ENCODE measurements at places on chromosomes 11 and 22.

DNA sequence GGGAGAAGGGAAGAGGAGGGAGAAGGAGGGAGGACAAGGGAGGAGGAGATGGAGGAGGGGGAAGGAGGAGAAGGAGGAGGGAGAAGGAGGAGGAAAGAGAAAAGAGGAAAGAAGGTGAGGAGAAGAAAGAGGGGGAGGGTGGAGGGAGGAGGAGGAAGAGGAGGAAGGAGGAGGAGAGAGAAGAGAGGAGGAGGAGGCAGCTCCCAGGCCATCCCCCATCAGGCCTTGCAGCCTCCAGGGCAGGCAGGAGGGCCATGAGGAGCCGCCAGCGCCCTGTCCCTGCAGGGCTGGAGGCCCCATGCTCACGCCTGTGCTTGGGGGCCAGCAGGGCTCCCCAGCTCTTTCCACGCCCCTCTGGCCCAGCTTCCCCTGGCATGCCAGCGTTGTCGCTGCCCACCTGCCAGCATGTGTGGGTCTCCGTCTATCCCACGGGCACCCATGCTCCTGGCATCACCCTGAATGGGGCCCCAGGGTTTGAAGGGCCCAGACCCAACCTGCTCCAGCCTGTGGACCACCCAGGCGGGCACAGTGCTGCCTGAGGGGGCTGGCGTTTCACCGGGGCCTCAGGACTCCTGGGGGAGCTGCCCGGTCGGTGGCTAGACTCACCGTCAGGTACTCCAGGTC lies 5.2 kb downstream of the TSPAN32 start:
- DNase-seq, result no peak

GRCh38 chr11:112889446-112889845 lies 71.8 kb upstream of the NCAM1 start:
- DNase-seq, result no peak

DNA sequence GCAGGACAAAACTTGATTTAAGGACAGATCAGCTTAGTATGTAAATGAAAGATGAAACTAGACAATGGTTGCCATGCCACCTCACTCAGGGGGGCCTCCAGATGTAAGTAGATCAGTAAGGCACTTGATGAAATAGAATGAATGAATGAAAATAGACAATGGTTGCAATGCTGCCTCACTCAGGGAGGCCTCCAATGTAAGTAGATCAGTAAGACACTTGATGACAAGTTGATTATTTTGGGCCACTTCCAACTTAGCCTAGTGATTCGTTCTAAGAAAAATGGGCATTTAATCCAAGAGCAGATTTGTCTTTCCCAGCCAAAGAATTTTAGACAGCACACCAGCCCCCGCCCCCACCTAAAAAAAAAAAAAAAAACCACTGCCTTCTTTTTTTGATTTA lies 19.2 kb upstream of the SLC5A12 start:
- no peak for DNase-seq

DNA sequence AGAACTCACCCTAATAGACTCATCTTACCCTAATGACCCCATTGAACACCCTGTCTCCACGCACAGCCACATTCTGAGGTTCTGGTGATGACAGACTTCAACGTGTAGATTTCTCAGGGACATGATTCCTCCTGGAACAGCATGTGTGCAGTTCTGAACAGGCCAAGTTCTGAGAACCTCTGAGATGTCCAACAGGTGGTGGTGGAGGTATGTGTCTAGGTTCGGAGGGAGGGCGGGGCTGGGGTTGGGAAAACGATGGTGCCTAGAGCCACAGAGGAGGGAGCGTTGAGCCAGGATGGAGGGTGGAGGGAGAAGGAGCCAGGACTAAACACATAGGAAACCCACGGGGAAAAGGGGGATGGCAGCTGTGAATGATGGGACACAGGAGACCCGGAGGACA lies 43.4 kb upstream of the FBLN1 start:
- no peak for DNase-seq

DNA sequence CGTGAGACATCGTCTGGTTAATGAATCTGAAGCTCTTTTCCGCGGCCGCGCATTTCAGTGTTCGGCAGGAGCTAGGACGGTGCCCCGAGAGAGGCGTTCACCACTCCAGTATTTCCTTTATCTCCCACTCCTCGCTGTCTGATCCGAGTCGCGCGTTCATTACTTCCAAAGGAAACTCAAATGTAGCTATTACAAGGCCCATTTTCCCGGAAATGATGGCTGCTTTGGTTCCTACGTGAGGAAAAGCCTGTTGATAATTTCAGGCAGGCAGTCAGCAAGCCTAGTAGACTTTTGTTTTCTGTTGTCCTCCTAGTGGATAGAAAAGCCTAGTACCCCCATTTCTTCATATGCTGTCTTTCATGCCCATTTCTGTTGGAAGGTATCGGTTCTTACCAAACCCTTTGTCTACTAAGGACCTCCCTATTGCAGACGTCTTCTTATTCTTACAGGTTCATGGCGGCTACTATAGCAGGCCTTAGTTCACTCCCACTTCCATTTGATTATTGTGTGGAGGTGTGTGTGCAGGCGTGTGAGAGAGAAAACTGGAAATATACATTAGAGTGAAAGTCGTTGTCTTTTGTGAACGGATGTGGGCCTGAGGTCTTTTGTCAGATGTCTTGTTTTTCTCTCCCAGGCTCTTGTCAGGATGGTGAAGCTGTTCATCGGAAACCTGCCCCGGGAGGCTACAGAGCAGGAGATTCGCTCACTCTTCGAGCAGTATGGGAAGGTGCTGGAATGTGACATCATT lies 737 bp downstream of the RBM4 start:
- DNase-seq, result no peak

DNA sequence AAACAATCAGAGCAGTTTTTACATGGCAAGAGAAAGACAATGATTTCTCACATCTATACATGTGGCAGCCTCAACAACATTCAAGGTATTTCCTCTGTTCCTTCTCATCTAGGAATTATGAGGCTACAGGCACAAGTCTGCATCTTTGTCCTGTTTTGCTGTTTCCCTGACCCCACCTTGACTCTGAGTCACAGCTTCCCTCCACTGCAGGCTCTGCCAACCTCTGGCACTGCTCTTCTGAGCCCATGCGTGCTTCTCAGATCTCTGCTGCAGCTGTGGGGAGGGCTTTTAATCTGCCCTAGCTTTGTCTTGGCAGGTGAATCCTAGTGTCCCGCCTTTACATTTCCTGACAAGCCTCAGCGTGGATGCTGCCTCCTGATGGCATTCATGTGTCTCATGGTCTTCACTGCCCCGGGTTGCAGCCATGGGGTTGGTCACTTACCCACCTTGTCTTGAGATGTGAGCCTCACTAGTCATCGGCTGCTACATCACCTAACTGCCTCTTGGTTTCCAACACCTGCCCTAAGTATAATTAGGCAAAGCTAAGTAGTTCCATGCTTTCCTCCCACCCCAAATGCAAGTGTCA lies 578.5 kb downstream of the TBC1D22A start:
- DNase-seq, result no peak

DNA sequence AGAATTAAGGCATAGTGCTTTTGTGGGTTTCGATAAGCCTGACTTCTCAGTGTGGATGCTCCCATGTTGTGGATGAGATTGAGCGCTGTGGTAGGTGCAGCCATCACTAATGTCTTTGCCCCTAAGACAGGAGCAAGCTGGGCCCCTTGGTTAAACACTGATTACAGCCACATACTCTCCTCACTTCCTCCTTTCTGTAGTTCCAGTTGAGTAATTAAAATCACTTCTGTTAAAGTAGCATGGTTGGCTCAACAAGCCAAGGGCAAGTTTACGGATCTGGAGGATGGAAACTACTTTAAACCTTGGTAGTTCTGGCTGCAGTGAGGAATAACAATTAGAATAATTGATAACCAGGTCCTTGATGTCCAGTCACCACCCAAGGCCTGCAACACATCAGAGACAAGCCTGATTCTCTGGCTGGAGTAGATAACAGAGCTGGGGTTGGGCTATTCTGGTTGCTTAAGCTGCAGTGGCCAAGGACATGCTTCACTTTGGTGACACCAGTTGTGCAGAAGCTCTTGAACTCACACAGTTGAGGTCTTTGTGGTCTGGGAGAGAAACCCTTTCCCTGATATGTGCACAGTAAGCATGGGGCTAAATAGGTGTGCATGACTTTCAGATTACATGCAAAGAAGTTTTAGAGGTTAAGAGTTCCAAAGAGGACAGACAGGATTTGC lies 81.3 kb downstream of the KIRREL3 start:
- DNase-seq, result no peak

- no peak for DNase-seq
Measured at GRCh38 chr11:109405671-109406070, 16.3 kb upstream of the C11orf87 start.

- DNase-seq, result no peak
Measured at GRCh38 chr11:19946681-19947080, 213.6 kb downstream of the DBX1 start.

DNA sequence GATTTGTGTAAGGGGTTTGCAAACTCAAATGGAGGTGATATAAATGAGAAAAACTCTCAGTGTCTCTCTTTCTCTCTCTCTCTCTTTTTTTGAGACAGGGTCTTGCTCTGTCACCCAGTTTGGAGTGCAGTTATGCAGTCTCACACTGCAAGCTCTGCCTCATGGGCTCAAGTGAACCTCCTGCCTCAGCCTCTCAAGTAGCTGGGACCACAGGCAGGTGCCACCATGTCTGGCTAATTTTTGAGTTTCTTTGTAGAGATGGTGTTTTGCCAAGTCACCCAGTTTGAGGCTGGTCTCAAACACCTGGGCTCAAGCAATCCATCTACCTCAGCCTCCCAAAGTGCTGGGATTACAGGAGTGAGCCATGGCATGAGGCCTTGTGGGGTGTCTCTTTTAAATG lies 2.9 kb downstream of the BIRC3 start:
- no peak for DNase-seq

- no peak for DNase-seq
Measured at GRCh38 chr11:71103266-71103665, 149.1 kb downstream of the SHANK2 start.

DNA sequence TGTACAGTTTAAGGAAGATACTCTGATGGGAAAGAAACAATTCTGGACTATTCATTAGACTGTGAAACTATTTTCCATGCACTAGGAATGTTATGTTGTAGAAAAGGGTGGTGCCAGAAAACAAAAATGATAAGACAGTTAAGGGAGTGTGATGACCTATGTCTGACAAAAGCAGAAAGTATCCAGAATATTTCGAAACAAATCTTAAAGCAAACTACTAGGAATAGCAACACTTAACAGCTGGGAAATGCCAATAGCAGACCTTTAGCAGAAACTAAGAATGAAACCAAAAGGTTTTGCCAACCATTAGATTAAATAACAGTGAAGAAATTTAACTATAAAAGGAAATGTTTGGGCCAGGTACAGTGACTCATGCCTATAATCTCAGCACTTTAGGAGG lies 3.3 kb upstream of the ARHGAP20 start:
- no peak for DNase-seq

DNA sequence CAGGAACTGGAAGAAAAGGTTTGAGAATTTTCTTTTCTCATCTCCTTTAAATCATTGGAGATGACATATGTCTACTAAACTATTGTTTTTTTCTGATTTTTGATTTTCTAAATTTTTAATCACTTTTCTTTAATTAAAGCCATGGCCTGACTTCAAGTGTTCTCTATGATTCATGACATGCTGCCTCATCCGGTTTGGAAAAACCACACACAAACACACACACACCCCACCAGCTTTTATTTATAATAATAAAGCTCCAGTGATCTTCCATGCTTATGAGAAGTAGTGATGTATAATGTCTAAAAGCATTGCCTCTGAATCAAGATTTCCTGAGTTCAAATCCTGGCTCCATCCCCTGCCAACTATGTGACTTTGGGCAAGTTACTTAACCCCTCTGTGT lies 179.2 kb downstream of the SPON1 start:
- no peak for DNase-seq

GRCh38 chr22:38177926-38178604 lies 3.6 kb downstream of the PLA2G6 start:
- DNase-seq, result no peak

DNA sequence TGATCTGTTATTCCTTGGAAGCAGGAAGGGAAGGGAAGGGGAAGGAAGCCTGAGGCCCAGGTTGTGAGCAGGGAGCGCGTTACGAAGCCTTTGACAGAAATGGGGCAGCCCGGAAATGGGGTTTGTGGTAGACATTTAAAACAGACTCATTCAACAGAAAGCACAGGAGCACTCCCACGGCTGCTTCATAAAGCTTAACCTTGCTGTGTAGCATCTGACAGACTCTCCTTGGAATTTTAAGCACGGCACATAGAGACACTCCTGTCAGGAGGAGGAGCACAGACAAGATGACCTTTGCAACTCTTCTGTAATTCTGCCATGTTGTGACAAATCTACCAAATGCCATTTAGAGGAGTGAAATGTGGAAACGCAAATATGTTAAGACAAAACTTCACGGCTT lies 131.6 kb downstream of the FBXO7 start:
- DNase-seq, result no peak

DNA sequence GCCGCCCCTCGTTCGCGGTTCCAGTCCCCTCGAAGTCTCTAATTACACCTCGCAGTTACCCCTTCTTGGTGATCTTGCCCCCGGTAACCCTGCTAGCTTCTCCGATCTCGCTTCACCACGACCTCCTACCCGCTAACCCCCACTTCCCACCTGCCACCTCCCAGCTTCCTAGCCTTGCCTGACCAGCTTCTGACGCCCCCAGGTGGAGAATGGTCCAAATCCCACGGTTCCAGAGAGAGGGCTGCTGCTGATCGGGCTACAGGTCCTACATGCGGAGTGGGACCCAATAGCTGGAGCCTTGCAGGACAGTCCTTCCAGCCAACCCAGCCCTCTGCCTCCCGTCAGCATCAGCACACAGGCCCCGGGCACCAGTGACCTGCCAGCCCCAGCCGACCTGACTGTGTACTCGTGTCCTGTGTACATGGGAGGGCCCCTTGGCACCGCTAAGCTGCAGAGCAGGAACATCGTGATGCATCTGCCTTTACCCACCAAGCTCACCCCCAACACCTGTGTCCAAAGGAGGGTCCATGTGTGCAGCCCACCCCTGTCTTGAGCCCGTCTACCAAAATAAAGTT lies 31.9 kb downstream of the RRP8 start:
- DNase-seq, result no peak

DNA sequence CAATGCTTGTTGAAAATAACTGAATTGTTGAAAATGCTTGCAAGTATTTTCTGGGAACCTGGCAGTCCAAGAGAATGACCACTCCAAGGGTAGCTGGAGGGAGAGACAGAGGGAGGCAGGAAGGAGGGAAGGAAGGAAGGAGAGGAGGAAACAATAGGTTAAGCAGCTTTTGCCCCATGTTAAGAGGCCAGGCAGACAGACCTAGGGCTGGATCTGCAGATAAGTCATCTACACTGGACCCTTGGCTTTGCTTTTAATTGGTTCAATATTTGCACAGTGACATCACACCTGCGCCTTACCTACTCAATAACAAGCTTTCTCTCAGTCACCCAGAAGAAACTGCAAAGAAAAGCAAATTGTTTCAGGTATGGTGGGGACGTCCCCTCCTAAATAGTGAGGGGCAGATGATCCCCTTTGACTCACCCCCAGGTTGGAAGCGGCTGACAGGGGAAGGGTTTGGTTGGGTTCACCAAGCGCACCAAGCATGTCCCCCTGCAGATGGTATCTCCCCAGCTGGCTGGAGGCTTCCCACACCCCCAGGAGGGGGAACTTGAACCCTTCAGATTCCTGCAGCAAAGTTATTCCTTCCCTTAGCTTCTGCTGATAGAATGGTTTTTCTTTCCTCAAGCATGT lies 24.3 kb downstream of the MYH9 start:
- DNase-seq, result no peak

Data from stimulated activated CD8-positive, alpha-beta memory T cell treated with anti-CD3 and anti-CD28 coated beads, Interleukin-15, amount 100 ng/mL, for 24 hours (primary cell).